ENCODE measurements at places on chromosomes 6 and 20.

GRCh38 chr6:92864966-92865555 lies 554.3 kb downstream of the EPHA7 start:
- H3K27me3 ChIP-seq: no peaks in the 10 kb centered on the region
- H3K36me3 ChIP-seq: no peaks in the 10 kb centered on the region
- H3K4me3 ChIP-seq: no peak overlapping the region
- H3K27ac ChIP-seq: no peak overlapping the region

DNA sequence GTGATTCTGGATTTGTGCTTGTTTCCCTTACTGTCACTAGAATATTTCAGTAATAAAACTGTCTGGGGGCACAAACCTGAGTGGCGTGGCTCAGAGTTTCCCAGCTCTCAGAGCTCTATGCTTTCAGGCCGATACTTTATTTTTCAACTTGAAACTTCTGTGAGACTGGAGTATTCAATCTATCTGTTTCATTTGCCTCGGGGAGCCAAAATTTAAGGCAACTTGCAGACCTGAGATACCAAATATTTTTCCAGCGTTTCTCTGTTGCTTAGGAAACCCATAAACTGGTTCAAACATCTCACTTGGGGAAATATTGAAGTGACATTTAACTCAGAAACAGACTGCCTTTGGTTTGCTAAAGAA lies 74.7 kb downstream of the SOBP start:
- no peak for DNase-seq
- no peak overlapping the region for H3K4me3 ChIP-seq
- H3K27ac ChIP-seq: no peak overlapping the region
- H3K27me3 ChIP-seq: no peaks in the 10 kb centered on the region
- no peaks in the 10 kb centered on the region for H3K36me3 ChIP-seq

- H3K4me3 ChIP-seq: no peak overlapping the region
- no peak overlapping the region for H3K27ac ChIP-seq
- no peaks in the 10 kb centered on the region for H3K27me3 ChIP-seq
- DNase-seq: no peak
Measured at GRCh38 chr20:1644101-1644962, 13.2 kb downstream of the SIRPG start.

GRCh38 chr6:155517294-155517693 lies 61.7 kb upstream of the NOX3 start:
- H3K27ac ChIP-seq: no peak overlapping the region
- no peak overlapping the region for H3K4me3 ChIP-seq
- no peaks in the 10 kb centered on the region for H3K36me3 ChIP-seq
- no peaks in the 10 kb centered on the region for H3K27me3 ChIP-seq
- no peak for DNase-seq

GRCh38 chr6:166330612-166331011 lies 11.7 kb downstream of the SFT2D1 start:
- no peak overlapping the region for H3K4me3 ChIP-seq
- no peak overlapping the region for H3K27ac ChIP-seq
- H3K4me1 ChIP-seq: peaks cover under 1% of the 10 kb centered on the region
- H3K36me3 ChIP-seq: peaks cover 3% of the 10 kb centered on the region
- DNase-seq: peak; percentile 96

- H3K4me1 ChIP-seq: no peaks in the 10 kb centered on the region
- H3K36me3 ChIP-seq: no peaks in the 10 kb centered on the region
- H3K27me3 ChIP-seq: no peaks in the 10 kb centered on the region
- H3K27ac ChIP-seq: no peak overlapping the region
Measured at GRCh38 chr6:21000331-21000801, 466.1 kb downstream of the CDKAL1 start.

DNA sequence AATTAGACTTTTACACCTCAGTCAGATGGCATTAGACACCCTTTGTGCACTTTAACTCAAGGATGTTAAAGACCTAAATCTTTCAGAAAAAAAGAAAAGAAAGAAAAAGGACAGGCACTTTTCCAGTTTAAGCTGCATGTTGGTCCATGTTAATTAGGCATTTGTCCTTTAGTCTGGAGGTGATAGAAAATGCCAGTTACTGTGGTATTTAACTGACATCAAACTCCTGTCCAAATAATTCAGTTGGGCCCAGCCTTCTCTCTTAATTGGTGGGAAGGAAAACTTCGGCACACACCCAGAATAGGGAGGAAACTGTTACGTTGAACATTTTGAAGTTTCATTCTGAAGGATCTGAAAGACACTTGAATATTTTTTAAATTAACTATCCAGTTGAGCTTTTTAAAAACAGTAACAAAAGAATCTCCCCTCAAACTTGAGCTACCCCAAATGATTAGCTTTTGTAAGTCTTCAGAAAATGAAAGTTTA lies 30.3 kb downstream of the RREB1 start:
- H3K4me1 ChIP-seq: peaks cover 13% of the 10 kb centered on the region
- DNase-seq: no peak
- H3K27me3 ChIP-seq: no peaks in the 10 kb centered on the region
- no peak overlapping the region for H3K27ac ChIP-seq
- H3K4me3 ChIP-seq: no peak overlapping the region

GRCh38 chr6:56073315-56073714 lies 174.1 kb downstream of the COL21A1 start:
- no peaks in the 10 kb centered on the region for H3K36me3 ChIP-seq
- DNase-seq: no peak
- no peaks in the 10 kb centered on the region for H3K27me3 ChIP-seq
- no peak overlapping the region for H3K27ac ChIP-seq
- H3K4me3 ChIP-seq: no peak overlapping the region

- no peak overlapping the region for H3K4me3 ChIP-seq
- H3K4me1 ChIP-seq: no peaks in the 10 kb centered on the region
- H3K27me3 ChIP-seq: no peaks in the 10 kb centered on the region
- H3K36me3 ChIP-seq: no peaks in the 10 kb centered on the region
- no peak for DNase-seq
- H3K27ac ChIP-seq: no peak overlapping the region
Measured at GRCh38 chr6:13763740-13764381, 50.5 kb downstream of the MCUR1 start.

DNA sequence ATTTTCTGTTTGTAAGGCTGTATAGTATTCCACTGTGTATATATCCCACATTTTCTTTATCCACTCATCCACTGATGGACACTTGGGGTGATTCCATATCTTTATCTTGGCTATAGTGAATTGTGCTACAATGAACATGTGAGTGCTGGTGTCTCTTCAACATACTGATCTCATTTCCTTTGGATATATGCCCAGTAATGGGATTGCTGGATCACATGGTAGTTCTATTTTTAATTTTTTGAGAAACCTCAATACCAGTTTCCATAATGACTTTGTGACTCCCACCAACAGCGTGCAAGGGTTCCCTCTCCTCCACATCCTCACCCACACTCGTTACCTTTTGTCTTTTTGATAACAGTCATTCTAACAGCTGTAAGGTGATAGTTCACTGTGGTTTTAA lies 166.0 kb downstream of the ARHGAP18 start:
- H3K4me3 ChIP-seq: no peak overlapping the region
- H3K27me3 ChIP-seq: no peaks in the 10 kb centered on the region
- no peaks in the 10 kb centered on the region for H3K4me1 ChIP-seq

DNA sequence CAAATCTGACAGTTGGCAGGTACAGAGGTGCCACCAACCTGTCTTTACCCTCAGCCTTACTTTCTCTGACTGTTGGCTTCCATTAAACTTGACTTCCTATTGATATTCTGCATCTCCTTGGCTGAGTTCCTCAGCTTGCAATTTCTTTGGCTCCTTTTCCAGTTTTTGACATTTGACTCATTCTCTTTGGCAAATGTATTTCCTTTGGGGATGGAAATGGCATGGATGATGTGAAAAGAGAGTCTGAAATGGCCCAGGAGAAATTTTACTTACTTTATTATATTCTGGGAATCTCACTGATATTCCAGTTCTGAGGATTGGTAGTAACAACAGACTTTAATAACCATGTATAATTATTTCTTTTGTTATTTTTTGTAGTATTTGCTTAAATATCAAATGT lies 255.2 kb downstream of the CD109 start:
- DNase-seq: no peak
- no peak overlapping the region for H3K4me3 ChIP-seq
- no peak overlapping the region for H3K27ac ChIP-seq
- no peaks in the 10 kb centered on the region for H3K4me1 ChIP-seq
- no peaks in the 10 kb centered on the region for H3K36me3 ChIP-seq

DNA sequence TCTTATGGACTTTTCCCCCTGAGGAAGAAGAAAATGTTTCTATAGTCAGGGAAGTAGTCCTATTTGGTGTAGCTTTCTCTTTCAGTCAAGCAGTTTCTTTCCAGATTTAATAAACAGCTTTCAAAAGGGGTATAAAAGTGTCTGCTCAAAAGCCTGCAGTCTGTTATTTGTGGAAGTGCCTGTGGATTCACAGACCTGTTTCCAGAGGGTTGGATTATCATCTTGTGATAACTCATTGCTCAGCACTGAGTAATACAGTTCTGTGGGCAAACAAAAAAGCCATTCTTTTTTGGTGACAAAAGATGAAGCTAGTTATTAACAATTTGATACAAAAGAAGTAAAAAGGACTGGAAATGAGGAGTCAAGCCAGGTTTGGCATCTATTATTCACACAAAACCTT lies 358.2 kb upstream of the ID4 start:
- no peaks in the 10 kb centered on the region for H3K27me3 ChIP-seq
- DNase-seq: no peak
- H3K36me3 ChIP-seq: no peaks in the 10 kb centered on the region
- H3K27ac ChIP-seq: no peak overlapping the region
- H3K4me1 ChIP-seq: no peaks in the 10 kb centered on the region

DNA sequence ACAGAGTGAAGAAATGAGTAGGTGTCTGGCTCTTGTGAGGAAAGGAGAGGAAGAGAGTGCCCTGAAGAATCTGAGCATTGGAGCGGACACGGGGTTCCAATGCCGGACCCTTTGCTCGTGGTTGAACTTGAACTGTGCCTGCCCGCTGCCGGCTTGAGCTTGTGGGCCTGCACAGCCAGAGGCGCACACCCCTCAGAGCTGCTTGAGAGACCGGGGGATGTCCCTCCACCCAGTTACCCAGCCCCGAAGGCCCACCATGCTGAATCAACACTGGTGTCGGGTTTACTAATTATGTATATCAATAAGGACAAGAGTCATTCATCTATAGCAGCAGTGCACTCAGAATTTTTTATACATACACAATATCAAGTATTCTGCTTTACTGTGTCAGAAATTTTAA lies 218.3 kb upstream of the CST7 start:
- H3K27me3 ChIP-seq: no peaks in the 10 kb centered on the region
- no peak overlapping the region for H3K4me3 ChIP-seq
- no peak for DNase-seq
- no peak overlapping the region for H3K27ac ChIP-seq

GRCh38 chr6:88167352-88167937 lies 1.3 kb upstream of the CNR1 start:
- H3K4me1 ChIP-seq: peaks cover 2% of the 10 kb centered on the region
- no peak overlapping the region for H3K4me3 ChIP-seq
- H3K27ac ChIP-seq: no peak overlapping the region
- peaks cover 19% of the 10 kb centered on the region for H3K27me3 ChIP-seq
- peak; percentile 17 for DNase-seq

- H3K27me3 ChIP-seq: no peaks in the 10 kb centered on the region
- DNase-seq: no peak
- no peaks in the 10 kb centered on the region for H3K36me3 ChIP-seq
- no peak overlapping the region for H3K4me3 ChIP-seq
- H3K27ac ChIP-seq: no peak overlapping the region
Measured at GRCh38 chr6:51996296-51996947, 91.0 kb downstream of the PKHD1 start.

DNA sequence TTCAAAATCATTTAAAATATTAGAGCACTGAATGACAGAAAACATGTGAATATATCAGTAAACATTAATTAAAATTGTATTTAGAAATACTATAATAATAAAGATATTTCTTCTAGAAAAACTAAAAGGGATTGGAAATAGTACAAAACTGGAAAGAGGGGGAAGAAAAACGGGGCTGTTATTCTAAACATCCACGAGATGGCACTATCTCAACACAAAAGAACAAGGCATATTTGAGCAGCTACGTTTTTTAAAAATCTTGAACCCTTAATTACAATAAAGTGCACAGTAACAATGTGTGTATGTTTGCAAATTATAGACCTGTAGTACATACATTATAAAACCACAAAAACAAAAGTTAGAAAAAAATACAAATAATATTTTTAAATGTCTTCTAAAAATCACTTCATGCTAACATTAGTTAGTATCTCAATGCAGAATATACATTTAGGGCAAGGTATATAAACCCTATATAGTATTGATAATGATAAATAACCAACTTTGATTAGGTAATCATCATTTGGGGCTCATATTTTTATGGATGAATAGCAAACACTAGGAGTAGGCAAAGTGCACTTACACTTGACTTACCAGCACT lies 42.5 kb upstream of the PNISR start:
- no peaks in the 10 kb centered on the region for H3K27me3 ChIP-seq
- DNase-seq: no peak
- H3K36me3 ChIP-seq: no peaks in the 10 kb centered on the region
- H3K27ac ChIP-seq: no peak overlapping the region

- H3K27ac ChIP-seq: no peak overlapping the region
- no peaks in the 10 kb centered on the region for H3K36me3 ChIP-seq
- DNase-seq: no peak
- H3K4me3 ChIP-seq: no peak overlapping the region
- no peaks in the 10 kb centered on the region for H3K4me1 ChIP-seq
Measured at GRCh38 chr6:66103354-66103753, 396.3 kb upstream of the EYS start.

GRCh38 chr6:133681891-133682290 lies 207.0 kb upstream of the TCF21 start:
- H3K4me1 ChIP-seq: no peaks in the 10 kb centered on the region
- H3K27me3 ChIP-seq: no peaks in the 10 kb centered on the region
- H3K27ac ChIP-seq: no peak overlapping the region
- no peak overlapping the region for H3K4me3 ChIP-seq
- H3K36me3 ChIP-seq: no peaks in the 10 kb centered on the region
- no peak for DNase-seq

DNA sequence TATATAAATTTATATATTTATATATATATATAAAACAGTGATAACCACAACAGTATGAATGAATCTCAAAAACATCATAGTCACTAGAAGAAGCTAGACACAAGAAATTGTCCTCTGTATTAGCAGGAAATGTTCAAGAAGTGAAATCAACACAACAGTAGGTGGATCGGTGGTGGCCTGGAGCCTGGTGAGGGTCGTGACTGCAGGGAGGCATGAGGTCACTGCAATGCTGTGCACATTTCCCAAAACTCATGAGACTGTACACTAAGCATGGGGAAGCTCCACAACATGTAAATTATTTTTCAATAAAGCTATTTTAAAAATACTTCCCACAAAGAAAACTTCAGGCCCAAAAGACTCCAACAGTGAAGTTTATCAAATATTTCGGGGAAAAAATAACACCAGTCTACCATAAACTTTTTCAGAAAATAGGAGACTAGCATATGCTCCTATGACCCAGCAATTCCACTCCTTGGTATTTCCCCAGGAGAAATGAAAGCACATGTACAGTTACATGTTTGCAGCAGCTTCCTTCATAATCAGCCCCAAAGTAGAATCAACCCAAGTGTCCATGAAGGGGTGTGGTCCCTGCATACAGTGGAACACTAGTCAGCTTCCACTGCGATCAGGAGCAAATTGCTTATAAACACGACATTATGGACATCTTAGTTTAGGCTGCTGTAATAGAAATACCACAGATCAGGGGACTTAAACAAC lies 144.2 kb downstream of the TBXT start:
- DNase-seq: no peak
- no peaks in the 10 kb centered on the region for H3K36me3 ChIP-seq
- H3K4me1 ChIP-seq: no peaks in the 10 kb centered on the region
- H3K27ac ChIP-seq: no peak overlapping the region
- H3K27me3 ChIP-seq: no peaks in the 10 kb centered on the region
- no peak overlapping the region for H3K4me3 ChIP-seq

GRCh38 chr6:150159757-150160156 lies 16.9 kb downstream of the PPP1R14C start:
- no peaks in the 10 kb centered on the region for H3K4me1 ChIP-seq
- no peak overlapping the region for H3K27ac ChIP-seq
- no peak overlapping the region for H3K4me3 ChIP-seq
- H3K27me3 ChIP-seq: no peaks in the 10 kb centered on the region

Measured in mesendoderm (in vitro differentiated cells).